ENCODE measurements at places on chromosomes 3 and 15.
A peak's percentile ranks its signal among the peaks of the same experiment; 100 is the strongest.

DNA sequence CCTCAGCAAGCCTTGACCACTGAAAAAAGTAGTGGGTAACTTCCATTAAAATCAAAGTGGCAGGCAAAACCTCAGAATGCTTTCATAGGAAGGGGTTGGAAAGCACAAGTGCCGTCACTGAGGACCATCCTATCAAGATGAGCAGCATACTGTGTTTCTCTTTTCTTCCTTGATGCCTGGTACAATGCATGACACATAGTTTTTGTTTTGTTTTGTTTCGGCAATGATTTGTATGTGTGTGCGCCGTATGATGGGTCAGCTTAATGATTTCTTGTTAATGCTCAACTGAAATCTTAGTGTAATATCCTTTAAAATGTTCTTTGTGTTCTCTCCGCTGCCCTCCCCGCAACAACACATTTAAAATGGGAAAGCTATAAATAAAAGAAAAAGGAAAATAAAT, 476.4 kb upstream of the KCNMB2 start:
- no peak for DNase-seq
- no peak overlapping the region for H3K27ac ChIP-seq
- H3K36me3 ChIP-seq, result no peaks in the 10 kb centered on the region
- H3K4me3 ChIP-seq, result no peak overlapping the region
- H3K27me3 ChIP-seq, result no peaks in the 10 kb centered on the region

DNA sequence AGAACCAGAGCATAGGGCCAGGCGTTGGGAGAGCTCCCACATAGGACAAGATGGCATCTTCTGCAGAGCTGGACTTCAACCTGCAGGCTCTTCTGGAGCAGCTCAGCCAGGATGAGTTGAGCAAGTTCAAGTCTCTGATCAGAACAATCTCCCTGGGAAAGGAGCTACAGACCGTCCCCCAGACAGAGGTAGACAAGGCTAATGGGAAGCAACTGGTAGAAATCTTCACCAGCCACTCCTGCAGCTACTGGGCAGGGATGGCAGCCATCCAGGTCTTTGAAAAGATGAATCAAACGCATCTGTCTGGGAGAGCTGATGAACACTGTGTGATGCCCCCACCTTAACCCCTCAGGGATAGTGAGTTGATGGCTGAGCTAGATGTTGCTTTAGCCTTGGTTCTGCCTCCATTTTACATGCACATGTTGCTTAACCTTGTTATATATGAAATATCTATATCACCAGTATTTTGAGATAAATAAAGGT, at the start of gene PYDC2:
PYDC2 (plus strand) TSS at position 51 of the 483 bp plus-strand sequence; CDS start at position 51, 0 bp downstream.
- no peaks in the 10 kb centered on the region for H3K36me3 ChIP-seq
- H3K27ac ChIP-seq, result no peak within 1 kb of the TSS
- DNase-seq, result no peak
- H3K27me3 ChIP-seq, result no peaks in the 10 kb centered on the region
- H3K4me3 ChIP-seq, result no peak within 1 kb of the TSS
- no peaks in the 10 kb centered on the region for H3K4me1 ChIP-seq

- H3K4me1 ChIP-seq, result no peaks in the 10 kb centered on the region
- no peak overlapping the region for H3K27ac ChIP-seq
- no peak for DNase-seq
Observed at GRCh38 chr15:77126529-77127326, 55.8 kb upstream of the TSPAN3 start.

GRCh38 chr15:45138814-45139765, 9.3 kb downstream of the DUOX1 start:
- no peak overlapping the region for H3K4me3 ChIP-seq
- peaks cover 14% of the 10 kb centered on the region for H3K4me1 ChIP-seq
- H3K27ac ChIP-seq, result no peak overlapping the region
- H3K36me3 ChIP-seq, result peaks cover 10% of the 10 kb centered on the region
- no peak for DNase-seq

GRCh38 chr3:191296041-191296541, 33.1 kb upstream of the CCDC50 start:
- H3K4me1 ChIP-seq, result no peaks in the 10 kb centered on the region
- DNase-seq, result no peak
- no peaks in the 10 kb centered on the region for H3K27me3 ChIP-seq
- no peaks in the 10 kb centered on the region for H3K36me3 ChIP-seq

- H3K27me3 ChIP-seq, result no peaks in the 10 kb centered on the region
- no peak overlapping the region for H3K4me3 ChIP-seq
Observed at GRCh38 chr3:182597621-182598041, 195.7 kb upstream of the ATP11B start.

GRCh38 chr3:53585049-53585448, 90.6 kb downstream of the CACNA1D start:
- no peaks in the 10 kb centered on the region for H3K27me3 ChIP-seq
- H3K4me3 ChIP-seq, result no peak overlapping the region
- H3K4me1 ChIP-seq, result no peaks in the 10 kb centered on the region

DNA sequence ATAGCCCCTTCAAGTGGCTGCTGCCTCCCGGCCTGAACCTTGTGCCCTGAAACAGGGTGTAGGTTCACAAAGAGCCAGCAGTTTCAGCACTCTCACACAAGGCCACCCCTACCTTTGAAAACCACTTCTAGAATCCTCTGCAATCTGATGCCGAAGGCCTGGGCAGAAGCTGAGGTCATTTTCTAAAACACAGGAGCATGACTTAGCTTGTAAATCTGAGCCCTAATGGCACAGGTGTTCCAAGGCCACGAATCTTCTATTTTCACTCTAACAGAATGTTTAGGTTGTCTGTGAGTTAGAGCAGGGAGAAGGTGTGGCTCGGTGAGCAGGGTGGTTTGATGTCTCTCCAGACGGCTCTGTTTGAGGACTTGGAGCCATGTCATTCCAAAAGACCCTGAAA, 62.3 kb downstream of the SYNM start:
- H3K27me3 ChIP-seq, result no peaks in the 10 kb centered on the region
- no peak overlapping the region for H3K4me3 ChIP-seq
- DNase-seq, result no peak
- peak overlapping the region; percentile 92 for H3K27ac ChIP-seq

- H3K4me1 ChIP-seq, result peaks cover 9% of the 10 kb centered on the region
- no peak for DNase-seq
- no peak overlapping the region for H3K4me3 ChIP-seq
- H3K27me3 ChIP-seq, result no peaks in the 10 kb centered on the region
- H3K27ac ChIP-seq, result peak overlapping the region; percentile 54
- H3K36me3 ChIP-seq, result no peaks in the 10 kb centered on the region
Observed at GRCh38 chr3:177607589-177607988, 410.3 kb upstream of the TBL1XR1 start.

GRCh38 chr3:119315600-119316312, 21.6 kb downstream of the ARHGAP31 start:
- no peak overlapping the region for H3K27ac ChIP-seq
- H3K27me3 ChIP-seq, result no peaks in the 10 kb centered on the region
- H3K4me3 ChIP-seq, result no peak overlapping the region

DNA sequence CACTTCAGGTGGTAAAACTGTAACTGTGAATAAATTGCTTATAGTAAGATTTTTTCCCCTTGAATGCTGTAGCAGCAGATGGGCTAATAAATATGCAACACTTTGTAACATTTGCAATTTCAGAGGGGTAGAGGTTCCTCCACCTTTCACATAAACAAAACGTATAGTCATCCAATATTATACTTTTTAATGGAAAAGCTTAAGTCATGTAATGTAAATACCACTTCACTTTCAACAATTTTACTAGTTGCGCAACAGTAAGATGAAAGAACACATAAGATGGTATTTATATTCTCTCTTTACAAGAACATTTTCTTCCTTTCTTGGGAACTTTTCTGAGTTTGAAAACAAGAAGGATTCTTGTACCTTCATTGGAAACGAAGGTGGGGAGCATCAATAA, 56.6 kb upstream of the FAM3D start:
- H3K4me3 ChIP-seq, result no peak overlapping the region
- no peak for DNase-seq
- H3K27ac ChIP-seq, result no peak overlapping the region
- H3K4me1 ChIP-seq, result no peaks in the 10 kb centered on the region

DNA sequence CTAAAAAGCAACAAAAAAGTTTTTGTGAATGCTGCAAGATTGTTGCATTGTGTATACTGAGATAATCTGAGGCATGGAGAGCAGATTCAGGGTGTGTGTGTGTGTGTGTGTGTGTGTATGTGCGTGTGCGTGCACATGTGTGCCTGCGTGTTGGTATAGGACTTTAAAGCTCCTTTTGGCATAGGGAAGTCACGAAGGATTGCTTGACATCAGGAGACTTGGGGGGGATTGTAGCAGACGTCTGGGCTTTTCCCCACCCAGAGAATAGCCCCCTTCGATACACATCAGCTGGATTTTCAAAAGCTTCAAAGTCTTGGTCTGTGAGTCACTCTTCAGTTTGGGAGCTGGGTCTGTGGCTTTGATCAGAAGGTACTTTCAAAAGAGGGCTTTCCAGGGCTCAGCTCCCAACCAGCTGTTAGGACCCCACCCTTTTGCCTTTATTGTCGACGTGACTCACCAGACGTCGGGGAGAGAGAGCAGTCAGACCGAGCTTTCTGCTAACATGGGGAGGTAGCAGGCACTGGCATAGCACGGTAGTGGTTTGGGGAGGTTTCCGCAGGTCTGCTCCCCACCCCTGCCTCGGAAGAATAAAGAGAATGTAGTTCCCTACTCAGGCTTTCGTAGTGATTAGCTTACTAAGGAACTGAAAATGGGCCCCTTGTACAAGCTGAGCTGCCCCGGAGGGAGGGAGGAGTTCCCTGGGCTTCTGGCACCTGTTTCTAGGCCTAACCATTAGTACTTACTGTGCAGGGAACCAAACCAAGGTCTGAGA, 4.7 kb downstream of the BHLHE40 start:
- peak overlapping the region; percentile 99 for H3K27ac ChIP-seq
- peaks cover 20% of the 10 kb centered on the region for H3K36me3 ChIP-seq
- H3K27me3 ChIP-seq, result no peaks in the 10 kb centered on the region
- peak; percentile 62 for DNase-seq

- H3K27ac ChIP-seq, result no peak overlapping the region
- H3K4me3 ChIP-seq, result no peak overlapping the region
- DNase-seq, result no peak
- no peaks in the 10 kb centered on the region for H3K27me3 ChIP-seq
Observed at GRCh38 chr15:77869021-77869895, 208.3 kb downstream of the TBC1D2B start.

GRCh38 chr3:7744850-7745249, 756.8 kb upstream of the LMCD1 start:
- no peaks in the 10 kb centered on the region for H3K36me3 ChIP-seq
- H3K4me3 ChIP-seq, result no peak overlapping the region
- no peak overlapping the region for H3K27ac ChIP-seq

DNA sequence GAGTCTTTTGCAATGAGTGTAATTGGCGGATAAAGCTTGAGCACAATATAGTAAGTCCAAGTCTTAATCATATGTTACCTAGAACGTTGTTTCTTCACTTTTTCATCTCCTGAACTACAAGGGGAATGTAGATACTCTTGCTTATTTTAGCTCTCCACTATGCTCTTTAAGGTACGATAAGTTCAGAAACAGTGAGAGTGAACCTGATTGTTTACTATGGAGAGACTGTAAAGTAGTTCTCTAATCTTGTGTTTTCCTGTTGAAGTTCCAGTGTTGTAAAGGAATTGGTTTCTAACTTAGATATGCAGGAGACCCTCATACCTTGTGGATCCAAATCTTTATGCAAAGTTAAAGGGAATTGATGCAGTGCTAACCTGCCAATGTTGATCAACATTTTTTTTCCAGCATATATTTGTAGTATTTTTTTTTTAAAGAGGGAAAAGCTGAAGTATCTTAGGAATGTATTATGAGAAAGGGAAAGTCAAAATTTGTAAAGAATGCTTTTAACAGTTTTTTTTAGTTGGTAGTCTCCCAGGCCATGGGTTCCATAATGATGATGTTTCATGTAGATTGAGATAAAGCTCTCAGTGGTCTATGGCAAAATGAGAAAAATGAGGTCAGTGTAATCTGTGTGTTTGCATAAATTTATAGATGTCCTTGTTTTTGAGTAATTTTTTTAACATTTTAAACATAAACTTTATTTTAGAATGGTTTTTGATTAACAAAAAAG, 14.9 kb downstream of the ATP11B start:
- no peak overlapping the region for H3K4me3 ChIP-seq
- H3K36me3 ChIP-seq, result no peaks in the 10 kb centered on the region
- H3K27ac ChIP-seq, result no peak overlapping the region
- H3K27me3 ChIP-seq, result no peaks in the 10 kb centered on the region
- no peak for DNase-seq

DNA sequence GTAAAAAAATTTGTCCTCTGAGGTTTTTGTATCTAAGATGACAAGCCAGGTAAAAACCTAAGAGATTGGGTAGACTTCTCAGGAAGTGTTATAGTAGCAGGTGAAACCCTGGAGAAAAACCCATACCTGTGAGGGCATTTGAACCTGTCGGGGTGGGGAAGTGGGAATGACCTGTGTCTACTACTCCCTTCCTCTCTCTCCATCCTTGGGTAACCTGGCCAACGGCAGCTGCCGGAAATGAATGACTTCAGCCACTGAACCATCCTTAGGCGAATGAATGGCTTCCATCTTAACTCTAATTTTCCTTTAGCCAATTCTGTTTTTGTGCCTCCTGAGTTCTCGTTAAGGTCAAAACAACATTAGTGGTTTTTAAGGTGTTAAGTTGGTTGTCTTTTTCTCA, 16.8 kb downstream of the GPR15 start:
- no peaks in the 10 kb centered on the region for H3K36me3 ChIP-seq
- H3K27ac ChIP-seq, result no peak overlapping the region
- H3K27me3 ChIP-seq, result no peaks in the 10 kb centered on the region
- H3K4me3 ChIP-seq, result no peak overlapping the region

DNA sequence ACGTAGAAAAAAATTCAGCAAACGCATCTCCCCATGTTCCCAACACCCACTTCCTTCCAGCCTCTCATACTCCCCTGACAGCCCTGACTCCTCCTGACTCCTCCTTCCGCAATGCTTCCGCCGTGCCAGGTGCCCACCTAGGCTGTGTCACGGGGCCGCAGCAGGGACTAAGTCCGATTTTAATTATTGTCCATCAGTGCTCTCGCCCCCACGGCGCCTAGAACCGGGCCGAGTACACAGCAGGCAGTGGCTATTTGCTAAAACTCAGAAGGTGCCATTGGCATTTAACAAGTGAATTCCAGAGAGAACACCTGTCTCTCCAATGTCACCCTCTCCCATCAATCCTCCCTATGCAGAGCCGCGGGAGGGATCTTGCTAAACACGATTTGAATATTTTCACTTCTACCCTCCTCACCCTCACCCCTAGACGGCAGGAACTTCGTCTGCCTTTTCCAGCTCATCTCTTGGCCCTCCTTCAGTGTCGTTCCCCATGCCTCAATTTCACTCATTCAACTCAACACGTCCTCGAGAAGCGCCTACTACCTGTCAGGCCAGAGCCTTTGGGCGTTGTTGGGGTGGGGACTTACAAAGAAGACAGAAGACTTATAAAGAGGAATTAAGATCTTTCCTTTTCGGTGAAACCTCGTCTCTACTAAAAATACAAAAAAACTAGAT, 11.5 kb upstream of the SHF start:
- H3K4me1 ChIP-seq, result peaks cover 6% of the 10 kb centered on the region
- H3K27me3 ChIP-seq, result no peaks in the 10 kb centered on the region
- no peak for DNase-seq
- peak overlapping the region; percentile 96 for H3K27ac ChIP-seq
- H3K4me3 ChIP-seq, result peak overlapping the region; percentile 87

- no peak overlapping the region for H3K27ac ChIP-seq
- no peak for DNase-seq
- H3K27me3 ChIP-seq, result no peaks in the 10 kb centered on the region
- no peak overlapping the region for H3K4me3 ChIP-seq
- H3K36me3 ChIP-seq, result no peaks in the 10 kb centered on the region
Observed at GRCh38 chr3:112348943-112349342, 16.0 kb downstream of the CD200 start.
